ENCODE measurements at places on chromosomes 4 and X. TPM values are rescaled to one million over a fixed set of nuclear protein-coding genes. Genes with fewer than 3 reads are reported as not detected.
A peak's percentile ranks its signal among the peaks of the same experiment; 100 is the strongest.

Gene TRIM61
- not detected for total RNA-seq

Gene FAM149A
- 10.4 TPM for total RNA-seq

Gene NOX1
- not detected for total RNA-seq

- H3K27me3 ChIP-seq, result no peaks in the 10 kb centered on the region
- peak overlapping the region; percentile 99 for H3K27ac ChIP-seq
- no peaks in the 10 kb centered on the region for H3K36me3 ChIP-seq
- no peak overlapping the region for H3K4me3 ChIP-seq
- peaks cover 71% of the 10 kb centered on the region for H3K4me1 ChIP-seq
Measured at GRCh38 chr4:137545461-137545861, 13.2 kb upstream of the PCDH18 start.

DNA sequence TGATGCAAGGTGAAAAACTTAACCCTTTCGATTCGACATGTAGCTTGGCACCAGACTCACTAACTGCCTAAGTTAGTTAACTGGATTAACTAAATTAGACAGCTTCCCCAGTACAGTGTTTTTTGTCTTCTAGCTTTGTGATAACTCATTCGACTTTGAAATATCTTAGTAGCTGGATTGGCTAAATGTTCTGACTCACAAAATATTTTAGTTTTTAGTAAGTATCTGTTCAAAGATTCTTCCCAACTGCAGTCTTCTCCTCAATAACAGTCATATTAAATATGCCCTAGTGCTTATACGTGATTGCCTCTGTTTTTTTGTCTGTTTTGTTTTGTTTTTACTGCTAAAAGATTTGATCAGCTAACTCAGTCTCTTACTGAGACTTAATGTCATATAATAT lies 102.9 kb downstream of the KCNIP4 start:
- H3K4me3 ChIP-seq, result no peak overlapping the region
- peaks cover 4% of the 10 kb centered on the region for H3K4me1 ChIP-seq
- no peak for DNase-seq

DNA sequence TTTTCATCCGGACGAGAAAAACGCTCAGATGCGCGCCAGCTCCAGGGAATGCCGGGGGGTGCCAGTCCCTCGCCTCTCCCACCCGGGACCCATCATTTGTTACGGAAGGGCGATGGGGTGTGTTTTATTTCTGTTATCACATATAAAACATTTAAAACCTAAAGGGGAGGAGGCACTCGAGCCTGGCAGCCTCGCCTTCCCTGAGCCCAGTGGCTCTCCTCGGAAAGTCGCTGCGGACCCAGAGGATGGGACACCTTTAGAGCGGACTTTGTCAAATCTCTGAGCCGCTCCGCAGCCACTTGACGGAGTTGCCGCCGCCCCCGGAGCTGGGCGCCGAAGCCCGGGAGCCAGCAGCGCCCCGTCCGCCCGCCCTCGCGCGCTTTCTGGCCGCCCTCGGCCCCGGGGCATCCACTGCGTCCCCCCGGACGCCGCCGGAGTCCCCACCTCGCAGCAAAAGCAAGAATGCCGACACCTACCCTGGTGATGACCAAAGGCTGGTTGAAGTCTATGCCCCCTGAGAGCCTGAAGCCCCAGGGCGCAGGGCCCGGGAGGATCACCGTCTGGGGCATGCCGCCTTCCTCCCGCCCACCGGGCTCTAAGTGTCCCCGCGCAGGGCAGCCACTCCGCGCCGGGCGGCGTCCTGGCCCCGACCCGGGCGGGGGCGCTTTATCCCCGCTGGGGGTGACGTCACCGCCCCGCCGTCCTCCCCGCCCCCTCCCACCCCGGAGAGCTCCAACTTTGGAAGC lies at the start of gene PDLIM3:
Gene PDLIM3, minus strand, starts transcription at position 642 of the 746 bp plus-strand sequence. Its CDS starts 73 bp downstream, at position 569.
- H3K4me1 ChIP-seq, result peaks cover 6% of the 10 kb centered on the region
- peak; percentile 84 for DNase-seq
- H3K27ac ChIP-seq, result no peak within 1 kb of the TSS
- H3K4me3 ChIP-seq, result peak within 1 kb of the TSS; percentile 75
- H3K36me3 ChIP-seq, result no peaks in the 10 kb centered on the region

Gene CTAG2
- not detected for total RNA-seq

Gene GEMIN8
- total RNA-seq, result 22.2 TPM

Gene ANK2
- total RNA-seq, result 121 TPM

Gene GYPA
- total RNA-seq, result not detected

Gene CT55
- not detected for total RNA-seq
